ENCODE measurements at places on chromosomes 16 and 17.

DNA sequence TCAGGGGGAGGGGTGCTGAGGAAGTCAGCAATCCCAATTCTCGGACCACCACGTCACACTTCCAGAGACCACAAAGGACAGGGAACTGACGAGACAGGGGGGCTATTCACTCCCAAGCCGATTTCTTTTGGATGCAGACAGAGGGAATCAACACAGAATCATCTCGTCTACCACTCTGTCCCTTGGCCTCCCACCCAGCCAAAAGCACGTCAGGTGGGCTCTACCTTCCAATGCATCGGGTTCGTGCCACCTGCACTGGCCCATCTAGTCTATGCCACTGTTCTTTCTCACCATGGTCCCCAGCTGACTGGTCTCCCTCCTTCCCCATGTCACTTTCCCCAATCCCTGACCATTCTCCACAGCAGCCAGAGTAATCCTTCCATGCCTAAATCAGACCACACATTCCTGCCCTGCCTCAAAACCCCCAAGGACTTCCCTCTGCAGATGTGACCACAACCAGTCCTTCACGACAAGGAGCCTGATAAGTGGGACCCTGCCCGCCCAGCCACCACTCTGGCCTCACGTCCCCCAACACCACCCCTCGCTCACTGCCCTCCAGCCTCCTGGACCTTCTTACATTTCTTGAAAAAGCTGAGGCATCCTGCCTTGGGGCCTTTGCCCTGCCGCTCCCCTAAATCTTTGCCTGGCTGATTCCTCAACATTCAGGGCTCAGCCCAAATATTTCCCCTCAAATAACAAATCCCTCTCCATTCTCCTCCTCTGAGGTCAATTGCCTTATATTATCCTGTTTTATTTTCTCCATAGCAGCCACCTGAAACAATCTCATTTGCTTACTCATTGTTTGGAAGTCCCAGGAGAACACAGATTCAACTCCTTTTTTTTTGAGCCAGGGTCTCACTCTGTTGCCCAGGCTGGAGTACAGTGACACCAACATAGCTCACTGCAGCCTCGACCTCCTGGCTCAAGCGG, 70.4 kb downstream of the IL21R start:
- DNase-seq = no peak

DNA sequence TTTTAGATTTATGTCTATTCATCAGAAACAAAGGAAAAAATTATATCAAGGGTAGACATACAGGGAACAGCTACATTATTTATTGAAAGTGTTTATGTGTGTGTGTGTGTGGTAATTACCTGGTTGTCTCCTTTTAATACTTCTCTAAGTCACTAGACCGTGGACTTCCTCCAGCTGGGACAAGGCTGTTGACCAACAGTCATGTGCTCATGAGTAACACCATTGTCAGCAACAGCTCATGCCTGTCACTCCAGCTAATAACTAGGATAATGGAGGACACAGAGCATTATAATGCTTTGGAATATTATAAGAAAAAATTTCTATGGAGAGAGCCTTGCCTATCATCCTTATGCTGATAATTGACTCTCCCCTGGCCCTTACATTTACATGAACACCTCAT, 125.3 kb upstream of the SALL1 start:
- DNase-seq = no peak

GRCh38 chr16:65469116-65469515, 347.3 kb upstream of the CDH11 start:
- DNase-seq = no peak

- DNase-seq = peak; percentile 34
Measured at GRCh38 chr17:79406316-79406715, 204.5 kb downstream of the RBFOX3 start.

DNA sequence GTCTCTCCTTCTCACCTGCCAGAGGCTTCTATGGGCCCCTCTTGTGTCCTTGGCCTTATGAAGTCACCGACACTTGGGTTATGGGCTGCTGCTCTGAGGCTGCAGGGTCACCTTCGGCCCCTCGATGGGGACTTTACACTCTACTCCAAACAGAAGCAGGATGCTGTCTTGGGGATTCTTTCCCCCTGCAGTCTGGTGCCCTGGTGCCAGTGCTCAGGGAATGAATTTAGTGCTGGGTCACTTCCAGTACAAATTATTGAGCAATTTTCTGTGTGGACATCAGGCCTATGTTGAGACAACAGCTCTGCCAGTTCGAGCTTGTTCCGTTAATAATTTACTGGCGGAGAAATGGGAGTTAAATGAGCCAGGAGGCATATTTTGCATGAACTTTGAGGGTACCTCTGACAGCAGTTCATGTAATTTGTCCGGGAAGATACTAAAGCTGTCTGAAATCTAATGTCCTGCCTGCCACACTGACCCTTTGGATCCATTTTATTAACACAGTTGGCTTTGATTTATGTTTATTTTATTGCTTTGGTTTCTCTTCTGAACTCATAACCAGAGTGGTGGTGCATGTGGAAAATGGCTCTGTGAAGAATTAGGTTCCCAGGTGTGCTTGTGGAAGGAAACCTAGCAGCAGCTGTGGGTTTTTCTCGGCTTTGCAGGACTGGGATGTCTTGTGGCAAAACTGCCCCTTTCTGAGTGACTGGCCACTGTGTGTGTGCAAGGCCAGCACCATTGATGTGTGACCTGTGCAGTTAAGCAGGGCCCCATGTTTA, 34.1 kb upstream of the DHX8 start:
- DNase-seq = no peak

- DNase-seq = no peak
Measured at GRCh38 chr17:19344311-19345066, 18.0 kb downstream of the B9D1 start.

- no peak for DNase-seq
Measured at GRCh38 chr16:23786964-23787561, 32.2 kb downstream of the CHP2 start.

DNA sequence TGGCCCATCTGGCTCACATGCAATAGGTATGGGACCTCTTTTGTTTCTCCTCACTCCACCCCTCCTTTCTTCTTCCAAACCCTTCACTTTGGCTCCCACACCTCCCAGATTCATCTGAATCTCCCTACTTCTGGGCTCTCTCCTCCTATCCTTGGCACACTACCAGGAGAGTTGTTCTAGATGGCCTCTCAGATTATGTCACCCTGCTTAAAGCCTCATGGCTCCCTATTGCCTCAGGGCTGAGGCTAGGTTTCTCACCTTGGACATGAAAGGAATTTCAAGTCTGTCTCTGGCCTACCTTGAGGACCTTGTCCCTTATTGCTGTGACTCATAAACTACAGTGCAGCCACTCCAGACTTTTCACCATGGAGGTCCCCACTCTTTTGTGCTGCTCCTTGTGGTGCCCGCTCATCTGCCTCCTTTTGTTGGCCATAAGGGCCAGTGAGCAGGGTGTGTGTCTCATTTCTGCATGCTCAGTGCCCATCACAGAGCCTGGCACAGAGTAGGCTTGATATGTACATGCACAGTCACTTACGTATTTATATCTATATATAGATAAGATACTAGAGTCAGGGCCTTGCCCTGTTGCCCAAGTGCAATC, 1.0 kb upstream of the MFAP4 start:
- no peak for DNase-seq

DNA sequence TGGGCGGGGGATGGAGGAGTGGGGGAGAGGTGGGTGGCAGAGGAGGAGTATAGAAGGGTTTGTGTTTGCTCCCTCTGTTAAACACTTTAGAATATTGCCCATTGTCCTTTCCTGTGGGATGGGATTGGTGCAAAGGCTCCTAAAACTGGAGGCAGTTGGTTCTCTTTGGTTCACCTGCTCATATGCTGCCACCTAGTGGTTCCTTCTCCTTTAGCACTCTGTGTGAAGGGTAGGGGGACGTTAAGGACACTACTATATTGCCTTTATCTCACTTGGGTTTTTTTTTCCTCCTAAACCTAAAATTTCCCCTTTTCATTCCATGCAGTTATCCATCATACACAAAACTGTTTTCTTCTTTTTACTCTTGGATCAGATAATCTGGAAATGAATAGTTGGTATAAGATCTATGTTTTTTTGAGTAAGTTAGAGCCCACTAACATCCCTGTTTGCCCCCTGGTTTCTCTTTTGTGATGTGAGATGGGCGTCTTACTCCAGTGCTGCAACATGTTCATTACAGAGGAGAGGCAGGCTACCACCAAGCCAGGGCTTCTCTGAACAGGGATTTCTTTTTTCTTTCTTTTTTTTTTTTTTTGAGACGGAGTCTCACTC, 23.8 kb downstream of the SNX11 start:
- peak; percentile 67 for DNase-seq

DNA sequence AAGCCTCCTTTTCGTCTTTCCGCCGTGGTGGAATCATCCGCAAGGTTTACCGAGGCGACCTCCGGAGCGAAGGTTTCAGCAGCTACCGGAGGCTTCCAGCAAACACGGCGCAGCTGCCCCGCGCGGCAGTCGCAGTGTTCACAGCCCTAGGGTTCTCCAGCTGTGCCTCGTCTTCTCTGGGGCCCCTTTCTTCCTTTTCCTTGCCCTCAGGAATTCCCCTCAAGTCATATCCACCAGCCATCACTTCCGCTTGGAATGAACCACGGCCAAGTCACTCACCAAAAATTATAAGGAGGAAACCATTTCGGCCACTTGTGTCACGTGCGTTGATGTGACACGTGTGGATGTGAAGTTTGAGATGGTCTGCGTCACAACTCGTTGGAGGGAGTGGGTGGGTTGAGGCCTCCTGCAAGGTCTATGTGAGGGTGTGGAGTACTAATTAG, 636 bp upstream of the ERN1 start:
- DNase-seq = no peak

- peak; percentile 43 for DNase-seq
Measured at GRCh38 chr16:54648575-54648974, 282.1 kb upstream of the IRX5 start.

DNA sequence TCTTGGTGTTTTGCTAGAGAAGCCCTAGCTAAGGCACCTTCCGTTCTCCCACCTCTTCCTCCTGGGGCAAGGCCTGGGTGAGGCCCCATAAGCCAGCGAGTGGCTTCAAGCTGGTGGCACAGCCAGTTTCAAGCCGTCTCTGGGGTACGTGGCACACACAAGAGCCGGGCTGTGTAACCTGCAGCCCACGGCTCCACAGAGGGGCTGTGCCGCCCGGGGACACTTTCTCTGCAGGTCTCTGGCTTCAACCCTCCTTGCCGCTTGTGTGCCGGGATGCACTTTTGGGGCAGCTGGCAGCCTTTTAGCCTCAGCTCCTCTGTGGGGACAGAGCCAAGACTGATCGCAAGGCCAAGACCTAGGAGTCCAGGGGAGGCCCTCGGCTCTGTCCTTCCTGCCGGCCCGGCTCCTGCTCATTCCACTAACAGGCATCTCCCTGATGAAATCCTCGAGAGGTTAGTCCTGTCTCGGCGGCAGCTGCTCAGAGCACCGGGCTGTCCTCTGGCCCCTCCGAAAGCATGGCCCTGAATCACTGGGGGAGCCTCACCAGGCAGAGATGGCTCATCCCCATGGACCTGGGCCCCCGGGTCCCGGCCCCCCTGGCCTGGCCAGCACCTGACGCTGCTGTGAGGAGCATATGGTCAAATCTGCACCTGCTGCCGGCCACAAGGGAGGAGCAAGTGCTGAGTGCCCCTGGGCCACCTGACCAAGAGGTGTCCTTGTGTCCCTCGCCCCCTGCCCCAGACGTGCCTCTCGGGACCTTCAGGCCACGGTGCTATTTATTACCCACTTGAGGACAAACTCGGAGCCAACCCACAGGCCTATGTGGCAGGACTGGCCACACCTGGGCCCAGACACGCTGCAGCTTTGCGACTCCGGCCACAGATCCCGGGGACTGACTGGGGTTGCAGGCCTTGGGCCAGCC, 98.5 kb downstream of the METRNL start:
- DNase-seq = no peak

DNA sequence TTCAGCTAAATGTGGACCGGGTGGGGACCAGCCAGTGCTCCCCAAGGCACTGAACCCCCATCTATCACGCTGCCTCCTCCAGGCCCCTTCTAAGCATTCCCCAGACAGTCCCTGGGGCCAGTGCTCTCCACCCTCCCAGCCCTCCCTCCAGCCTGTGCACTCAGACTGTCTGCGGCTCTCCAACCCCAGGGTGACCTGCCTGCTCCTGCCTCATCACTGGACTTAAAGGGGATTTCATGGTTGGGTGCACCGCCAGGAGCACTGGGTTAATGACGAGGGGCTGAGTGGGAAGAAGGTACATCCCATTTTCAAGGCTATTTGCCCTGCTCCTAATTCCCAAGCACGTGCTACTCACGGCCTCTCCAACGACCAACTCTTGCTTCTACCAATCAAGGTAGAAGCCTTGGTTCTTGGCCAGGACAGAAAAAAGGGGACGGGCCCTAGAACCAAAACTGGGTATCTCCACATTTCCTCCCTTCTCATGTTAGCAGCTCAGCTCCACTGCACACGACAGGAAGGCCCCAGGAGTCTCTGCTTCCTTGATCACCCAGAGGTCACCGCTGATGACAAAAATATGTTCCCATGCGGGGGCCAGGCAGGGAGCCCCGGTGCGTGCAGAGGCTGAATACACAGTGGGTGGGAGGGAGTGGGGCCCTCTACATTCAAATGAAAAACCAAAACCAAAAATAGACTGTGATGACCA, 3.5 kb upstream of the ABR start:
- DNase-seq = no peak

DNA sequence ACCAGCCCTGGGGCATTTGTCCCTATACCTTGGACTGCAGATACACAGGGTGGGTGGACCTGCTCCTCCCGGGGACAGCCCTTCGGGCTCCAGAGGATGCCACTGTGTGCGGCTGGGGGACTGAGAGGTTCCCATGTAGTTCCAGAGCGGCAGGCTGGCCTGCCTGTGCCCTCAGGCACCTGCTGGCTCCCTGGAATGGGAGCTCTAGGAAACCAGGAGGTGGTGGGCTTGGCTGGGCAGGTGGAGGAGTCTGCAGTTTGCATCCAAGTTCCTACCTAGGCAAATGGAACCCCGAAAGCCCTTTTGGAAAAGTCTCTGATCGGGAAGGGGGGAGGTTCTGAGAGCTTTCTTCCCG, 982 bp downstream of the DBNDD1 start:
- no peak for DNase-seq

- DNase-seq = no peak
Measured at GRCh38 chr16:2004795-2005517, 4.7 kb downstream of the ZNF598 start.

DNA sequence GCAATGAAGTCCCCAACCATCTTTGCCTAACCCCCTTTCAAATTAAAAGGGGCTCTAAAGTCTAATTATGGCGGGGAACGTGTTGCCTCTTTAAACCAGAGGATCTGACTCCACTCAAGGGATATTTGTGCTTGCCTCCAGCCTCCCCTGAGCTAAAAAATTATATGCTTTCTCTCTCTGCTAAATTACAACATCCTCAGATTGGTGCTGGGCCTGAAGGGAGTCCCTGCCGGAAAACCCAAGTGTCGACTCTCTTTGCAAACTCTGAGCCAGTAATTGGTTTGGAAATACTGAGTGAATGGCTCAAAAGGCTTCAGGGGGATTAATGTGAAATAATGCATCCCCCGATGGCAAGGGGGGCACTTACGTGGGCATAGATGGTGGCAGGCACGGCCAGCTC, 208.5 kb upstream of the TNRC6C start:
- no peak for DNase-seq

DNA sequence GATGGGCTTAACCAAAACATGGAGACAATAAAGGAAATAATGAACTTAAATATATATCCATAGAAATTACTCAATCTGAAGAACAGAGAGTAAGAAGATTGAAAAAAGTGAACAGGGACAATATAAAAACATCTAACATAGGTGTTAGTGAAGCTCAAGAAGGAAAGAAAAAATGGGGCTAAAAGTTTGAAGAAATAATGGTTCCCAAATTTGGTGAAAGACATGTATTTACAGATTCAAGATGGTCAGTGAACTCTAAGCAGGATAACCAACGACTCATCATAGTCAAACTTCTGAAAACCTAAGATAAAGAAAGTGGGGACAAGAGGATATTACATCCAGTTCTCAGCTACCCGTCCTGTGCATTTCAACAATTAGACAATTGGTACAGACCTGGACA, 22.6 kb downstream of the SDK2 start:
- no peak for DNase-seq
